ENCODE measurements at places on chromosomes 7 and 10. TPM values are rescaled to one million over a fixed set of nuclear protein-coding genes. Genes with fewer than 3 reads are reported as not detected.

Gene GJD4
- total RNA-seq, result 0.17 TPM

Gene LRRC61
- 0.33 TPM for total RNA-seq

Gene STEAP4
- total RNA-seq, result 0.99 TPM

Gene SLC16A12
- under 0.01 TPM for total RNA-seq

Gene ITGA8
- total RNA-seq, result 1.3 TPM

Gene OAT
- total RNA-seq, result 147 TPM

Gene VOPP1
- 44.9 TPM for total RNA-seq

Gene KLF14
- under 0.01 TPM for total RNA-seq

Gene CLDN4
- total RNA-seq, result 0.26 TPM

GRCh38 chr7:158043551-158044481 is 543.8 kb downstream of the PTPRN2 start:
- no peaks in the 10 kb centered on the region for H3K4me1 ChIP-seq
- H3K27ac ChIP-seq, result no peak overlapping the region
- no peak overlapping the region for H3K4me3 ChIP-seq

- H3K27me3 ChIP-seq, result no peaks in the 10 kb centered on the region
- H3K4me1 ChIP-seq, result no peaks in the 10 kb centered on the region
- H3K36me3 ChIP-seq, result no peaks in the 10 kb centered on the region
- no peak for DNase-seq
- no peak overlapping the region for H3K4me3 ChIP-seq
- no peak overlapping the region for H3K27ac ChIP-seq
Measured at GRCh38 chr7:7035851-7036250, 146.5 kb upstream of the C1GALT1 start.

DNA sequence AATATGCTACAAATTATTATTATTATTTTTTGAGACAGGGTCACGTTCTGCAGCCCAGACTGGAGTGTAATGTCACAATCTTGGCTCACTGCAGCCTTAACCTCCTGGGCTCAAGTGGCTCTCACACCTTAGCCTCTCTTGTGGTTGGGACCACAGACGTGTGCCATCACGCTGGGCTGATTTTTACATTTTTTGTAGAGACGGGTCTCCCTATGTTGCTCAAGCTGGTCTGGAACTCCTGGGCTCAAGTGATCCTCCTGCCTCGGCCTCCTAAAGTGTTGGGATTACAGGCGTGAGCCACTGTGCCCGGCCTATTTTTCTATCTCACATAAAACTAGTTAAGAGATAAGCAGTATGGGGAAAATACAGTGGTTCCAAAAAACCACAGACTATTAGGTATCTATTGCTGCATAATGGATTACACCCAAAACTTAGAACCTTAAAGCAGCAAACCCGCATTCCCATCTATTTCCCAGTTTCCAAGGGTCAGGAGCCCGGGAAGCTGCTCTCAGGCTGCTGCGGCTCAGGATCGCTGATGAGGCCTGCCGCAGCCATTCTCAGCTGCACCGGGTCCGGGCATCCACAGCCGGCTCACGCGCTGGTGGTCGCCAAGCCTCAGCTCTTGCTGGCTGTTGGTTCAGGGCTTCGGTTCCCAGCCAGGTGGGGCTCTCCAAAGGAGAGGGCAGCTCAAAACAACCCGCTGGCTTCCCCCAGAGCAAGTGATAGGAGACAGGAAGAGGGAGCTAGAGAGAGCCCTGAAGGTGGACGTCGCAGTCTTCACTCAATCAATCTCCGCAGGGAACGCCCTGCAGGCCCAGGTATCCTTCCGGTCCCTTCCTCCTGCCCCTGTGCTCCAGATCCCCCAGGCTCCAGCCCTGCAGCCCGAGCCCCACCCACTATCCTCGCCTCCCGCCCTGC is 128.2 kb downstream of the UBE2H start:
- H3K4me1 ChIP-seq, result no peaks in the 10 kb centered on the region
- H3K27ac ChIP-seq, result no peak overlapping the region
- H3K27me3 ChIP-seq, result no peaks in the 10 kb centered on the region
- H3K36me3 ChIP-seq, result peaks cover 4% of the 10 kb centered on the region

DNA sequence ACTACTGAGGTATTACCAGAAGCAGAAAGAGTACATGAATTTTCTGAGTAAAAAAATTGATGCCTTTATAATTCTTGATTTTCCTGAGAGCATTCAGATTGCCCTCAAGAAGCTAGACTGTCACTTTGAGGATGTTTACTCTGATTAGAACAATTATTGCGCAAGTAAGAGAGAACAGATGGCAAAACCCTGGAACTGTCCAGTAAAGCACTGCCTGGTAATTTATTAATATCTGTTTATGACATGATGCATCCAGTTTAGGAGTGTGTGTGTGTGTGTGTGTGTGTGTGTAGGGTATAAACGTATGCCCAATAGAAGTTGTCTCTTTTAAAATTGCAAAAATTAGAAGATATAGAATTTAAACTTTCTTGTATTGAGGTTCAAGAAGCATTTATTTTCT is 379.7 kb downstream of the PHTF2 start:
- no peak for DNase-seq
- H3K4me1 ChIP-seq, result no peaks in the 10 kb centered on the region
- no peak overlapping the region for H3K27ac ChIP-seq
- H3K4me3 ChIP-seq, result no peak overlapping the region

- H3K27ac ChIP-seq, result no peak overlapping the region
- H3K36me3 ChIP-seq, result no peaks in the 10 kb centered on the region
- no peaks in the 10 kb centered on the region for H3K27me3 ChIP-seq
- no peaks in the 10 kb centered on the region for H3K4me1 ChIP-seq
- DNase-seq, result no peak
Measured at GRCh38 chr10:8221451-8221850, 167.0 kb downstream of the GATA3 start.

GRCh38 chr7:68224041-68224741 is 1227.6 kb downstream of the TYW1 start:
- no peaks in the 10 kb centered on the region for H3K27me3 ChIP-seq
- H3K36me3 ChIP-seq, result no peaks in the 10 kb centered on the region
- no peak overlapping the region for H3K4me3 ChIP-seq
- H3K27ac ChIP-seq, result no peak overlapping the region
- no peak for DNase-seq
- H3K4me1 ChIP-seq, result no peaks in the 10 kb centered on the region

GRCh38 chr10:132063432-132063831 is 2.3 kb upstream of the JAKMIP3 start:
- no peak overlapping the region for H3K27ac ChIP-seq
- H3K36me3 ChIP-seq, result no peaks in the 10 kb centered on the region
- H3K4me3 ChIP-seq, result no peak overlapping the region
- H3K4me1 ChIP-seq, result no peaks in the 10 kb centered on the region
- no peak for DNase-seq
- H3K27me3 ChIP-seq, result no peaks in the 10 kb centered on the region

GRCh38 chr10:114044247-114045135 is 825 bp downstream of the ADRB1 start:
- H3K4me3 ChIP-seq, result no peak overlapping the region
- peaks cover 31% of the 10 kb centered on the region for H3K27me3 ChIP-seq
- H3K36me3 ChIP-seq, result no peaks in the 10 kb centered on the region
- H3K4me1 ChIP-seq, result no peaks in the 10 kb centered on the region

DNA sequence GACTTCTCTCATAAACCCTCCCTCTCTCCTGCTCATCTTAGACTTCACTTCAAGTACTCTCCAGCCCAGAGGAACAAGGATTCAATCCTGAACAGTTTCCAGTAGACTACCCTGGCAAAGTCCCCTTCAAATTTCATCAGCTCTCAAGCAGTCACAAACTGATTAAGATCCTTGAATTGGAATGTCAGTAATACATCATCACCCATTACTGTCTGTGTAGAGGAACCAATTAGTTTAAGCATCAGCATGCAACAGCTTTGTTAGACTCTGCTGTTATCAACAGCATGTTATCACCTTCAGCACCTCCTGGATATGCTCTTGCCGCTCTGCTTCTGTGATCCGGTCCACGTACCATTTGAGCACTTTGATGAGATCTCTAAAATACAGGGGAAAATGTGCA is 307.0 kb upstream of the IMMP2L start:
- H3K4me1 ChIP-seq, result peaks cover 5% of the 10 kb centered on the region
- H3K27me3 ChIP-seq, result no peaks in the 10 kb centered on the region
- no peak for DNase-seq
- H3K27ac ChIP-seq, result no peak overlapping the region
- no peaks in the 10 kb centered on the region for H3K36me3 ChIP-seq
- H3K4me3 ChIP-seq, result no peak overlapping the region

DNA sequence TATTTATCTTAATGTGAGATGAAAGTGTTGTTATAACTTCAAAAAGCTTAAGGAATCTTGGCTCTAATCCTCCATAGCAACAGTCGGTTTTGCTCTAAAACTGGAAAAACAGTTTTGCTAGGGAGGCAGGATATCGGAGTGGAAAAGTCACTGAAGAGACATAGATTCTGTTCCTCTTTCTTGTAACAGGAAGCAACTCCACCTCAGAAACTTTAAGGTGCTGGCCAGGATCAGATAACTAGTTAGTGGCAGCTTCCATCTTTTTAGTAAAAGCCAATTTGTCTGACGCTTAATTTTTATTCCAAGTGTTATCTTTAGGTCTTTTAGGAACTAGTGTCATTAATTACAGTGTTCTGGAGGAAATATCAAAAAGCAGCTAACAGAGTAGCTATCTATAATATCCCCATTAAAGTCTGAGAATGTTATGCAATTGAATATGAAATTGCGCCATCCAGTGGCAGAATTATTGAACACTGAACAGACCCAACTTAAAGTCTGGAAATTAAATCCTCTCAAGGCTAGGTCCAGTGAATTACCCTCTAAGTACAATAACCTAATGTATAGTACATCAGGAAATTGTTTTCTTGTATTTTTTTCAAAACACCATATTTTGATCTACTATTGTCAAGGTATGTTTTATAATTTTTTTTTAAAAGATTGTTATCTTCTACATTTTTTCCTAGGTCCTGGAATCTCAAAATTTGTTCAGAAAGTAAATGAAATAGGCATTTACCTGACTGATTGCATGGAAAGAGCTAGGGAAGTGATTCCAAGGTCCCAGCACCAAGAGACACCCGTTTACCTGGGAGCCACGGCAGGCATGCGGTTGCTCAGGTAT is 65.9 kb upstream of the CC2D2B start:
- no peak overlapping the region for H3K27ac ChIP-seq
- H3K4me3 ChIP-seq, result no peak overlapping the region
- DNase-seq, result peak; percentile 39
- no peaks in the 10 kb centered on the region for H3K4me1 ChIP-seq
- H3K27me3 ChIP-seq, result no peaks in the 10 kb centered on the region

Data from fibroblast of lung (primary cell).